ENCODE measurements at places on chromosomes 16 and 17. TPM values are rescaled to one million over a fixed set of nuclear protein-coding genes. Genes with fewer than 3 reads are reported as not detected.

DNA sequence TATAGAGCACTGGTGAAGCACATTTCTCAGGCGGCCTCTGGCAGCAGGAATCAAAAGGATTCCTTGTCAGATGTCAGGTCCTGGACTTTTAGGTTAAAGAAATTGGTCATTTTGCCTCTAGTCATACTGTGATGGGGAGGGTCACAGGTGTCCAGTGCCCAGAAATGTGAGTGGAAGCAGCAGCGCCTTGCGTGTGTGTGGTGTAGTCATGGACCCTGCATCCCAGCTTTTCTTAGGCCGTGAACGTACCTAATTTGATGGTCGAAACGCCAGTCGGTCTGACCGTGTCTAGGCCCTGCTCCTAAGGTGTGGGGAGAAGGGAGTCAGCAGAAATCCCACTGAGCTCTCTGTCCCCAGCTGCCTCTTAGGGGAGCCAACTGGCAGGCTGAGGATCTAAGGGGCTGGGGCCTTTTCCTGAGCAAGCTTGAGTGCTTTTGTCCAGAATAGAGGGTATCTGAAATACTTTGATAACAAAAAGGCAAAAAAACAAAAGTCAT lies 32.0 kb downstream of the POLR3E start:
- no peak for DNase-seq

- no peak for DNase-seq
These were observed 44.0 kb upstream of the GSE1 start for GRCh38 chr16:85569039-85569614.

GRCh38 chr17:1931844-1932579 lies 93.1 kb downstream of the RTN4RL1 start:
- no peak for DNase-seq

- no peak for DNase-seq
These were observed 4.5 kb upstream of the TMEM235 start for GRCh38 chr17:78226759-78227454.

- DNase-seq = no peak
These were observed 344.2 kb downstream of the CPPED1 start for GRCh38 chr16:12459391-12460063.

- no peak for DNase-seq
These were observed 1.1 kb downstream of the LRRC36 start for GRCh38 chr16:67327743-67328142.

GRCh38 chr17:1959871-1960544 lies 65.1 kb downstream of the RTN4RL1 start:
- no peak for DNase-seq

DNA sequence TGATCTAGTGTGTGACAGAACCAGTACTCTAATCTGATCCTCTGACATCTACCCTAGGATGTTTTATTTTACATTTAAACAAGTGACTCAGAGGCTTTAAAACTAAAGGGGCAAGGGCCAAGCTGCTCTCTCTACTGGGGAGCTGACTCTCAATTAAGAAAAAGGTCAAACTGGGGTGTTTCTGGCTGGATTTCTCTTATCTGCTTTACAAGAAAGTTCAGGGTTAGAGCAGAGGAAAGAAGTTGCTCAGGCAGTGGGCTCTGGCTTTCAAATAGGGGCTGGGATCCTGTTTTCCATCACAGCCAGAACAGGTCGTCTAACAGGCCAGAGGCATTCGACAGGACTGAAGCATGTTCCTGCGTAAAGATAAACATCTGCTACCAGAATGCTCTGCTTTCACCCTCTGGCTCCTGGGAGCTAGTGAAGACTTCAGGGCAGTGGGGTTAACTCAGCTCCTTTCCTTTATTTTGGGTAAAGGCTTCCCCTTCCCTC lies 8.5 kb downstream of the MMP28 start:
- no peak for DNase-seq

DNA sequence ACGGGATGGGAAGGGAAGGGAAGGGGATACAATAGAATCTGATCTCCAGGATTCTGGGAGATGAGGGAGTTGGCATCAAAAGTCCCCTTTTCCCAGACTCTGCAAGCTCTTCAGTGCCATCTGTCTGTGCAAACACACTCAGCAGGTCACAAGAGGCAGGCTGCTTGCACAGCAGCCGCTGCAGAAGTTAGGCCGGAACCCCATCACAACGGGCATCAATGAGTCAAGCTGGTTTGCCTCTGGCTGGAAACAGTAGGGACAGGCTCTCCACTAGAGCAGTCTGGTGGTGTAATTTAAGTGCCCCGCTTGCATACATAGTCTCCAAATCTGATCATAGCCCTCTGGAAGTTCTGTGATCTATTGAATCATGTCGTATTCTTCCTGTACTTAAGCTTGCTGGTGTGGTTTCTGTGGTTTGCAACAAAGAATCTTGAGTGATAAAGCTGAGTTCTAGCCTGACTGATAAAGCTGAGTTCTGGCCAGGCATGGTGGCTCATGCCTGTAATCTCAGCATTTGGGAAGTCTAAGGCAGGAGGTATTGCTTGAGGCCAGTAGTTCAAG lies 33.7 kb upstream of the KDM8 start:
- no peak for DNase-seq

DNA sequence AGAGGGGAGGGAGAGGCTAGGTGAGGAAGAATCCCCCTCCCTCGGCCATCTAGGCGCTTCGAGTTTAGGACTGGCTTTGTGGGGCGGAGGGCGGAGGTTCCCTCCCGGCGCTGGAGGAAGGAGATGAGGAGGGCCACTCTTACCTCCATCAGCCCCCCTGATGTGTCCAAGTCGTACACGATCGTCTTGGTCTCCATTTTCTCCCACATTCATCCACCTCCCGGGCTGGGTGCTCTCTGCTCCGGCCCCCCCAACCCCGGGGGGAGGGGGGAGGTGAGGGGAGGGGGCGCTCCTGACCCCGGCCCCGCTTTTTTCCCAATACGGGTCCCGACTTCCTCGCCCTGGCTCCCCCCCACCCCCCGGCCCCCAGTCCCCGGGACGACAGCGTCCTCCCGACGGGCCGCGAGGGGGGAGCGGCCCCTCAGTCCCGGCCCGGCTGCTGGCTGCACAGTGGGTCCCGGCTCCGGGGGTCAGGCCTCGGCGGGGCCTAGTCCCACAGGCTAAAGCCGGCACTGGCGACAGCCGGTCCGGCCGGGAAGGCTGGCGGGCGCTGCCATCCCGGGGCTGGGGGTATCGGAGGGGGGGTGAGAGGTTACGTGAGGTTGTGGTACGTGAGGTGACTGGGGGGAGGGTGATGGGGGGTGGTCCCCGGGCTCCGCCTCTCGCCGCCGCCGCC lies 428 bp downstream of the PHF12 start:
- no peak for DNase-seq

The GUCY2D gene
- total RNA-seq = not detected

The CHST6 gene
- not detected for total RNA-seq

The CNTNAP1 gene
- 0.17 TPM for total RNA-seq

The NME4 gene
- total RNA-seq = 9.1 TPM

The DUSP3 gene
- total RNA-seq = 7.0 TPM

The RNF43 gene
- 1.3 TPM for total RNA-seq

The PRKCB gene
- total RNA-seq = 193 TPM

The HBA1 gene
- 4.6 TPM for total RNA-seq
